ENCODE measurements at places on chromosomes 11 and 22. TPM values are rescaled to one million over a fixed set of nuclear protein-coding genes. Genes with fewer than 3 reads are reported as not detected.

DNA sequence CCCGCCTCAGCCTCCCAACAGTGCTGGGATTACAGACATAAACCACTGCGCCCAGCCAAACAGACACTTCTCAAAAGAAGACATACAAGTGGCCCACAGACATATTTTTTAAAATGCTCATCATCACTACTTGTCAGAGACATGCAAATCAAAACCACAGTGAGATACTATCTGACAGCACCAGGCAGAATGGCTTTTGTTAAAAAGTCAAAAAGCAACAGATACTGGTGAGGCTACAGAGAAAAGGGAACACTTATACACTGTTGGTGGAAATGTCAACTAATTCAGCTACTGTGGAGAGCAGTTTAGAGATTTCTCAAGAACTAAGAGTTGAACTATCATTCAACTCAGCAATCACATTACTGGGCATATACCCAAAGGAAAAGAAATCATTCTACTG, 67.0 kb downstream of the ARHGAP20 start:
- no peak for DNase-seq

DNA sequence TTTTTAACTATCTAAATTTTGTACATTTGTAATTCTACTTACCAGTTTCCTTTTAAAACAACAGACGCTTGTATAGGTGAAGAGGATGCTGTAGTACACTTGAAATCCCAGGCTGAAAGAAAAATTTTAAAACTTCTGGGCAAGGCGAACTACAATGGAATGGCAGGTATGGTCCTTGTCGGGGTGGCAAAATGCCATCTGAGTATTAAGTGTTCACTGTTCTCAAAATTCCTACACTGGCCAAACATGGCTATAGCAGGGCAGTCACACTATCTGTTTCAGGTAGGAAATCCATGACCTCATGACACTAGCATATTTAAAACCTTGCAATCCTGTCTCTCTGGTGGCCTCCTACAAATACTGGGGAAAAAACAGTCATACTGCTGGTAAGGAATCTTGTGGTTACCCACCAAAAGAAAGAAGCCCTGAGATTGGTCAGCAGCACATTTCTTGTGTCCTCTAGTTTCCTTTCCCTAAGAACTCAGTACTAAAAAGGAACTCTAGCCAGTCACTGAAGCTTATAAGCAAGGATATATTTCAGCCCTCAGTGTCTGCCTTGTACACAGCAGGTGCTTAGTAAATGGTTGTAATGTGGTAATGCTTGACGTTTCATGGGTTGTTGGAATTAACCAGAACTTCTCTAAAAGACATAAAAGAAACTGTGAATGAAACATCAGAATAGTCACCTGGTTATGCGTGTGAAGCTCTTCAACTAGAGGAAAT, 5.2 kb upstream of the ZC3H12C start:
- DNase-seq, result no peak

The THY1 gene
- total RNA-seq, result 8.5 TPM

The CPSF7 gene
- 46.2 TPM for total RNA-seq

- no peak for DNase-seq
Measured at GRCh38 chr22:50573491-50574382, 4.5 kb downstream of the CPT1B start.

GRCh38 chr22:48227341-48228018, 1465.0 kb downstream of the TBC1D22A start:
- DNase-seq, result no peak

The LIPT2 gene
- total RNA-seq, result 13.5 TPM

The PHF21B gene
- total RNA-seq, result not detected

The OR4A16 gene
- not detected for total RNA-seq

DNA sequence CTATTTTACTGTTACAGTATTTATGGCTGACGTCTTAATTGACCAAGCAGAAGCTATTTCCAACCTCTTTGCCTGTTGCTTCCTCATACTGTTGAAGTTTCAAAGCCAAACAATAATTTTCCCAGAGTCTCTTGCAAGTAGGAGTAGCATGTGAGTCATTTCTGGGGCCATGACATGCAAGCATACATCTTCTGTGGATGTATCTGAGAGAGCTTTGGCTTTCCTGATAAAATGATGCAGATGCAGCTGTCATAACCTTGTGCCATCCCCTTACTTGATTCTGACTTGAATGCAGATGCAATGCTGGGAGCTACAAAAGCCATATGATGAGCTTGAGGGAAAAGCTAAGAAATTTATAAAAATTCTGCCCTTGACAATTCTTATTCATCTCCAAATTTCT, 243.1 kb upstream of the TENM4 start:
- no peak for DNase-seq

- no peak for DNase-seq
Measured at GRCh38 chr22:23565305-23565914, 14.7 kb downstream of the IGLL1 start.

GRCh38 chr22:23182309-23183060, 2.2 kb downstream of the BCR start:
- DNase-seq, result no peak

The NECTIN1 gene
- total RNA-seq, result 2.6 TPM

GRCh38 chr11:34565417-34566207, 52.0 kb upstream of the ELF5 start:
- no peak for DNase-seq

- no peak for DNase-seq
Measured at GRCh38 chr11:47179655-47179991, 2.9 kb upstream of the ARFGAP2 start.

DNA sequence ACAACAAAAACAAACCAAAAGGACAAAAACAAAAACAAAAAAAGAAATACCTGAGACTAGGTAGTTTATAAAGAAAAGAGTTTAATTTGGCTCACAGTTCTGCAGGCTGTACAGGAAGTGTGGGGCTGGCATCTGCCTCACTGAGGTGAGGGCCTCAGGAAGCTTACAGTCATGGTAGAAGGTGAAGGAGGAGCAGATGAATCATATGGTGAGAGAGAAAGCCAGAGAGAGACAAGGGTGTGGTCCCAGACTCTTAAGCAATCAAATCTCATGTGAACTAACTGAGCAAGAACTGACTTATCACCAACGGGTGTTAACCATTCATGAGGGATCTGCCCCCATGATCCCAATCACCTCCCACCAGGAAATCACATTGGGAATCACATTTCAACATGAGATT, 58.8 kb upstream of the ZBED5 start:
- DNase-seq, result no peak

DNA sequence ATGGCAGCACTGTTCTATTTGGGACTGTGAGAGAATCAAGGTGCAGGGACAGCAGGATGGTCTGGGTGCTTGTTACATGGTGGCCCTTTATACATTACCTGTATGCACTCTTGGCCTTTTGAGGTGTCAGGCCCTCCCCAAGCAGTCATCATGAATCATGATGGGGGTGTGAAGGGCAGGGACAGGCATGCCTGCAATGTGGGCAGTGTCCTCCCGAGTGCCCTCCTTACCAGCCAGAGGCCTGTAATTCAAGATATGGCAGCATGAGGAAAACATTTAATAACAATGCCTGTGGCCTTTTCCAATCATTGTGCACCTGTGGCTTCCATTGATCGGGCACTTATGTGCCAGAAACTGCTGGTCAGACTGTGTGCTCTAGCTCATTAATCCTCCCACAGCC, 25.5 kb upstream of the CYP2D6 start:
- DNase-seq, result no peak

DNA sequence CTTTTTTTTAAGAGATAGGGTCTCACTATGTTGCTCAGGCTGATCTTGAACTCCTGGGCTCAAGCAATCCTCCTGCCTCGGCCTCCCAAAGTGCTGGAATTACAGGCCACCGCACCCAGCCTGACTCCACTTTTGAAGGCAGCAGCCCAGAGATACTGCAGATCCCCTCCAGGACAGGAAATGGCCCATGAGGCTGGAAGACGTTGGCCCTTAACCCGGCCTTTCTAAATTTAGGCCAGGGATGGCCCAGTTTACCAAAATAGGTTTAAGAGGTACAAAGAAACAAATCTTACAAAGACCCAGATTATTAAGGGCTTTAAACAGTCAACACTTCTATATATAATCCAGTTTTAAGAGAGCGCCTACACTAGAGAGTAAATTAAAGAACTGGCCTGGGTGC, 32.2 kb downstream of the CPT1A start:
- DNase-seq, result no peak

The OR1S2 gene
- not detected for total RNA-seq

- DNase-seq, result peak; percentile 28
Measured at GRCh38 chr22:29784451-29785361, 17.5 kb downstream of the UQCR10 start.

DNA sequence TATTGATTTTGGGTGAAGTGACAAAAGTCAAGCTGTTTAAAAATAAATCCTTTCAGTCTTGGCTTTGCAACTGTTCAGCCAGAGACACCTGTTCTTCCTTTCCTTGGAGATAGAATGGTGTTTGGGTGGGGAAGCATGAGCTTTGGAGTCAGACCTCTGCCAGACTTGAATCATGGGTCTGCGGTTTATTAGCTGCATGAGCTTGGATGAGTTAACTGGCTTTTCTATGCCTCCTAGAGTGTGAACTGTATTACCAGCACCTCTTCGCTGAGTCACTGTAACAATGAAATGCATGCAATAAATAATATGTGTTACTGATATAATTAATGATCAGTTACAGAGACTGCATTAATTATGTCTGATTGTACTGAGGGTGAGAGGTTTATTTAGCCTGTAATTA, 13.5 kb upstream of the MYEOV start:
- DNase-seq, result no peak

GRCh38 chr22:24145446-24146193, 35.7 kb upstream of the SUSD2 start:
- DNase-seq, result no peak

The CTSF gene
- total RNA-seq, result 149 TPM

GRCh38 chr22:31923747-31924146, 20.6 kb upstream of the YWHAH start:
- DNase-seq, result no peak

- DNase-seq, result peak; percentile 27
Measured at GRCh38 chr11:126194121-126194543, 17.3 kb downstream of the RPUSD4 start.

The TENM4 gene
- 0.29 TPM for total RNA-seq

The BMAL1 gene
- 57.5 TPM for total RNA-seq

The NCAM1 gene
- total RNA-seq, result 3.6 TPM

DNA sequence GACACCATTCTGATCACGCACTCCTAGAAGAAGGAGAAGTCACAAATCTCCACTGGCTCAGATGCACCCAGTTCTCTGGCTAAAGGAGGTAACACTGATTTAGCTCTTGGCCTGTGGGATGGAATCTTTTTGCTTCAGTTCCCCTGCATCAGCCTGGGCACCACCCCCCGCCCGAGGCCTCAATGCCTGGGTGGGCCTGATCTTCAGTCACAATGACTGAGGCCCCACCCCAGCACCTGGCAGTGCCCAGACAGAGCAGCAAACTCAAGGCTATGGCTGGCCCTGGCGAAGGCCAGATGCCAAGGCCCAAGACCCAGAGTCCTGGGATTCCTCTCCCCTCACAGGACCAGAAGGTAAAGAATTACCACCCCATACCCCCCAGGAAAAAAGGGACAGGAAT, 5.0 kb downstream of the CYB561A3 start:
- DNase-seq, result no peak

The CCND1 gene
- total RNA-seq, result 42.3 TPM

DNA sequence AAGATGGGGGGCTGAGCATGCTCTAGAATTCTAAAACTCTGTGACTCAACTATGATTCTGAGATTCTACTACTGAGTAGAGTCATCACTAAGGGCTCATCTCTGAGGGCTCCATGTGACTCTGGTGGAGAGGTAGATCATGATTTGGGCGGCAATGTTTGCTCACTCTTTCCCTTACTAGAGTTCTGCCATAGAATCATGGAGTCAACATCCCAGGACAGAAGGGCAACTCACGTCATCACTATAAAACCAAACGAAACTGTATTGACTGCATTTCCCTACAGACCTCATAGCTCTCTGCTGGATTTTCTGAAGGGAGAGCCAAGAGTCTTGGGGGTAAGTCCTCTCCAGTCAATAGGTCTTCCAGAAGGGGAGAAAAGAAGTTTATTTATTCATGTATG, at the start of gene MS4A14:
TSS of gene MS4A14 (plus strand) at position 78 of the 400 bp plus-strand sequence. CDS start at position 198, 120 bp downstream.
- DNase-seq, result no peak

DNA sequence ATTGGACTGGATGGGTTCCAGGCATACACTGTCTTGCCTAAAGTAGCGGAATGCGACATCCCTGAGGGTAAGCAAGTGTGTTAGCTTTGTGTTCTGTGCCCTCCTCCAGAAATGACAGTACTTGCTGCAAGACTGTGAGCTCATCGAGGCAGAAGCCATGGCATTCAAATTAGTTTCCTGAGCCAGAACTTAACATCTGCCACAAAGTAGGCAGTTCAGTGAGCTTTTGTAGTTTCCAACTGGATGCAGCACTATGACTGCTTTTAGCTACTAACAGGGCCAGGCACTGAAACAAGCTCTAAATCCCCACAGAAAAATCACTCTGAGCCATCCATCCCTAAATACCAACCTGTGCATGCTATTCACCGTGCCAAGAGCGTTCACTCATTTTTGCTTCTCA, 1.2 kb upstream of the FAR1 start:
- DNase-seq, result no peak

- DNase-seq, result no peak
Measured at GRCh38 chr11:18310800-18311340, 11.1 kb downstream of the HPS5 start.

The KCNJ5 gene
- 8.8 TPM for total RNA-seq

The CD6 gene
- 0.80 TPM for total RNA-seq

The BRSK2 gene
- 0.66 TPM for total RNA-seq

The PGAP2 gene
- 20.6 TPM for total RNA-seq

The GALNT18 gene
- 25.9 TPM for total RNA-seq

DNA sequence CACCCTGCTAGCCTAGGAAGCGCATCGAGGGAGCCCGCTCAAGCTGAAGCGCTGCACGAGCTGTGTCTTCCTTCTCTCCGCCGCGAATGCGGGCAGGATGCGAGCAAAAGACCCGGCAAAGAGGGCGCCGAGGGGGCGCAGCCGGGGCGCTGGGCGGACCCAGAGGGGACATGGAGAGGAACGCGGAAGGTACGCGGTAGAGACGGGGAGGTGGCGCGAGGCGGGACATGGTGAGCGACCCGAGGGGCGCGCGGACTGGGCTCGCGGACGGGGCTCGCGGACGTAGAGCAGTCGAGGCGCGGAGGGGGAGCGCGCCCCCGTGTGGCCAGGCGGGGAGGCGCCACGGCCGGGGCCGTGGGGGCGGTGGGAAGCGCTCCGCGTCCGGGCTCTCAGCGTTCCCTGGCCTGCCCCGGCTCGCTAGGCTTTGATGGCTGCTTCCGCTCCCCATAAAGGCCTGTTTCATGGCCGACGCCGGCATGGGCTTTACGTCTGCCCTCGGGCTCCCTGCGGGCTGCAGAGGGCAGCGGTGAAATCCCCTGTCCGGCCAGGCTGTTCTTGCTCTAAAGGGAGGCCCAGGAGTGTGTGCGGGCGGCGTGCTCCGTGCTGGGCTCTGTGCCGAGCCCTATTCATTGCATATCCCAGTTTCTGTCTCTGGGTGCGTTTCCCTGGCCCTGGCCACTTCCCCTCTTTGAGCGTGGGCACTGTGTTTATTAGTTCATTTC, 31.2 kb upstream of the TRIM29 start:
- no peak for DNase-seq

The CRYBA4 gene
- total RNA-seq, result not detected

- no peak for DNase-seq
Measured at GRCh38 chr11:126694065-126694625, 306.4 kb downstream of the KIRREL3 start.

GRCh38 chr11:126310200-126310991, 6.5 kb downstream of the DCPS start:
- DNase-seq, result peak; percentile 60

All from breast epithelium (tissue), 4 donors.